T47D (cell line): ENCODE measurements at places on chromosomes 11 and 22.

GRCh38 chr22:25027043-25027906 is 74.8 kb downstream of the KIAA1671 start:
- peak; percentile 60 for DNase-seq

DNA sequence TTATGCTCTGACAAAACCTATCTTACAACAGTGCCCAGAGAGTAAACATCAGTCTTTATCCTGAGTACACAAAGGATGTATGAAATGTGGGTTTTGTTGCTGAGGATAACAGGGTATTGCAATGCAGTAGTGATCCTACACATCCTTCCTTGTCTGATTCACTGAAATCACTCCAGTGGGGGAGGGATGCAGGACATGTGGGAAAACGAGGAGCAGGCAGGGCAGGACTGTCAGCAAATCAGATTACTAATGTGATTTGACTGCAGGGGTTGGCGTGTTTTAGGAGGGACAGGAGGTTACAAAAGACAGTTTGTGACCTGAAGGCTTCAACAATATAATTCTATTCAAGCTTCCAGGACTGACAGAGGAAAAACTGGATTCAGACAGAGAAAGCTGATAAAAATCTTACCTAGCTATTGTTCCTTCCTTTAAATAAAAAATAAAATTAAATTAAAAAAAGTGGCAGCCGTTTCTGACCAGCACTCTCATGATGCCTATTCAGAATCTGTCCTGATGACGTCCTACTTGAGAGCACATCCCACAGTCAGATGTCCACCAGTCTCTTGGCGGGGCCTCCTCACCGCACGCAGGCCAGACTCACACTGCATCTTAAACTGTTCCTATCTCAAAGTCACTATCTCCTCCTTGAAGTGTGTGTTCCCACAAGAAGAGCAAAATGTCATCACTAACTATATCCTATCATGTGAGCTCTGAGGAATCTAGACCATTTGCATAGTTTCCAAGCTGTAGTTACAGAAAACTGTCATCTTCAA is 50.6 kb upstream of the MN1 start:
- DNase-seq: no peak

DNA sequence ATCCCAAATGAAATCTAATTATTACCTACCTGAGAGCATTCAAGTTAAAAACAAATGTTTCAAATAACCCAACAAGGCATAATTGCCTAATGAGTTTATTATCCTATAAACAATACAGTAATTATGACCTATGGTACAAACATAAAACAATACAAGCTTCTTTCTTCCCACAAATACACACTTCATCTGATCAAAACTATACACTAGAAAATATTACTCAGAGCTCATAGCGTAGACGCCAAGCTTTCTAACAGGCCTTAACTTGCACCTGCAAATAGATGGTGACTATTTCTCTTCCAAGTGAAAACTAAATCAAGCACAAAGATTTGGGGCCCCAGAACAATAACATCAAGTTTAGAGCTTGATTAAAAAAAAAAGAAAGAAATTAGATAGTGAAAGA is 78.1 kb downstream of the SOX6 start:
- no peak for DNase-seq

DNA sequence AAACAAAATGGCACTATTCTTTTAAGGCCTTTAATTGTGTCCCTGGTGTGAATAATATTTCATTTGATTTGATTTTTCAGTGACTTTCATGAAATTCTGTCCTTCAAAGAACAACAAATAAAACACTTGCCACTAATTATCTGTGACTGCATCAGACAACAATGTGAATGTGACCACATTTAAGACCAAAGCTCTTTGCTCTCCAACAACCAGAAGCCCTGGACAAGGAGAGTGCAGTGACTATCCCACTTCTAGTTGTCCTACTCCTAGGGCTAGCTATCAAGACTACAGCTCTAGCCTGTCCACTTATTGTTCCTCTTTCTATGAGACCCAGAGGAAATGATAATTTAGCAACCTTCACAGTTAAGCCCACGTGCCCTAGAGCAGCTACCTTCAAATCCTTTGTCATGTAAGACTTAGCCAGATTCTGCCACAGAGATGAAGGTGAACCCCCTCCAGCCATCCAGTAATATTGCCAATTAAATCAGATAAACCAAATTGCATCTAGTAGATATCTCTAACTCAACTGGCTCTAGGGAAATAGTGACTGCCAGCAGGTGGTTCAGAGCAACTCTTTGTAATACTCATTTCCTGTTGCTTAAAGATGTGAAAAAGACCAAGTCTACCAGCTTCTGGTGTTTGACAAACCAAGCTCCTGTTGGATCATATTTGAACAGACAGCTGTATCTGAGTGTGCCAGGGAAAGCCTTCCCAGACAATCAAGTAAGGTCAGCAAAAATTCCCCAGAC is 142.6 kb upstream of the BLID start:
- DNase-seq: no peak

DNA sequence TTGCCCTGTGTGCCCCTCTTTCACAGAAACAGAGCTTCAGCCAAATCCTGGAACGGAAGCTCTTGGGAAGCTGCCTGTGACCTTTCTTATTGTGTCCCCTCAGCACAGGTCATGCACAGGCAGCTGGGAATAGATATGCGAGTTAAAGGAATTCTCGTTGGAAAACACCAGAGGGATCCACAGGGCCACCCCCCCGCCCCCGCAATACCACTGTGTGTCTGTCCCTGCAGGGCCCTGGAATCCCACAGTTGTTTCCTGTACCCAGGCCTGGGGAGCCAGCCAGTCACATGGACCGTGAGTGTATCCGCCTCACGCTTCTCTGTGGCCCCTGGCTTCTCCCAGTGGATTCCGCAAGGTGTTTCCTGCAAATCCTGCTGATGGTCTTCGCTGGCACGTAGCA is 29.0 kb downstream of the TIMP3 start:
- DNase-seq: no peak

- no peak for DNase-seq
Observed at GRCh38 chr22:31844941-31845340, 91.1 kb downstream of the DEPDC5 start.
